SK-MEL-5 (cell line): ENCODE measurements at places on chromosomes 13 and 19.

GRCh38 chr19:5949792-5950305, 28.1 kb downstream of the RANBP3 start:
- no peak for DNase-seq

DNA sequence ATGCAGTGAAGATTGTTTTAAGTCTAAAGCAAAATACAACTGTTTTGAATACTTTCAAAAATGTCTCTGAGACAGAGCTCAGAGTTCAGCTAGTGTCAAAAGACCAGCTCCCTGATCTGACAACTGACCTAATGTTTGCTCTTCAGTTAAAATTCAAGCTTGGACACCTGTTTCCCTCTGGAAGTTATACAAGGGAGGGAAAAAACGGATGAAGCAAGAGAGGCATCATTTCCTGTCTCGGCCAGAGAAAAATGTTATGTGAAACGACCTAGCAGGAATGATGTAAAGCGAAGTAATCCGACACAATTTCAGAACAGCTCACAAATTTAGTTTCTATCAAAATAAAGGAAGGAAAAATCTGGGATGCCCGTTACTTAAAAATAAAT, 59.4 kb downstream of the ZAR1L start:
- no peak for DNase-seq

DNA sequence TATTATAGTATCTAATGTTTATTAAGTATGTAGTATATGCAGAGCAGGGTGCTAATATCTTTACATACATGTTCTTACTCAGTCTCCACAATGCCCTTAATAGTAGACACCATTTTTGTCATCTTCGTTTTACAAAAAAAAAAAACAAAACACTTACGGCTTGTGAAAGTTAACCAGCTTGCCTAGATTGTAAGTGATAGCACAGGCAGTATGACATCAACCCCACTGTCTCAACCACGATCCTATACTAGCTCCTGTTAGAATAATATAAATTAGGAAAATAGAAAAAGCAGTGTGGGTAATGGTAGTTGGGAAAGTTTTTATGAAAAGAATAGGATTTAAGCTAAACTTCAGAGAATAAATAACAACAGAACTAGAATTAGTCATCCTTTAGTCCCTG, 34.3 kb downstream of the MICU2 start:
- no peak for DNase-seq

- no peak for DNase-seq
Observed at GRCh38 chr13:112117258-112117954, 50.5 kb downstream of the SOX1 start.

DNA sequence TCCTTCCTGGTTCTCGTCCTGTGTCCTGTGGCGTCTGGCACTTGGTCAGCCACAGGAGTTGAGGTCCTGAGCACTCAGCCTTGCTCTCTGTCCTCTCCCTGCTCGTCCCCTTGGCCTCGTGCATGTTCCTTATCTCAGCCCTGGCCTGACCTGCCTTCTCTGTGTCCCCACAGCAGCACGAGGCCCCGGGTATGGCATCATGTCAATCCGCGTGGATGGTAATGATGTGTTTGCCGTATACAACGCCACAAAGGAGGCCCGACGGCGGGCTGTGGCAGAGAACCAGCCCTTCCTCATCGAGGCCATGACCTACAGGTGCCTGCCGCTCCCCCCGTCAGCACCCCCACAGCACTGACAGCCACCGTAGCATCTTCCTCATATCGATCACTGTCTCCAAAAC, 4.7 kb downstream of the B3GNT8 start:
- DNase-seq, result no peak

- no peak for DNase-seq
Observed at GRCh38 chr13:71285700-71286099, 581.3 kb downstream of the DACH1 start.

DNA sequence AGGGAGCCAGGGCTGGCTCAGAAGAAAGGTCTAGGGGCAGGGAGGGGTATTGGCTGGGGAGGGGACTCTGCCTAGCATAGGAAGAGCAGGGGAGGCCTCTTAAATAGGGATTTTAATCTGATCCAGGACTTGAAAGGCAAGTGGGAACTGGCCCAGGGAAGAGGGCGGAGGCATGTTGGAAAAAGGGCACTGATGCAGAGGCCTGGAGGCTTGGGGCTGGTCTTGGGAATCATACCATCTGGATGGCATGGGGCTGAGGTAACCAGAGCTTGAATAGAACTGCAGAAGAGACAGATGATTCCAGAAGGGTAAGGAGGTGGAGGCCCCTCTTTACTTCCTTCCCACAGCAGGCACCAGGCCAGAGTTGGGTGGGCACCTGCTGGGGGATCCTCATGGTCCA, 29.1 kb downstream of the CERS4 start:
- no peak for DNase-seq

DNA sequence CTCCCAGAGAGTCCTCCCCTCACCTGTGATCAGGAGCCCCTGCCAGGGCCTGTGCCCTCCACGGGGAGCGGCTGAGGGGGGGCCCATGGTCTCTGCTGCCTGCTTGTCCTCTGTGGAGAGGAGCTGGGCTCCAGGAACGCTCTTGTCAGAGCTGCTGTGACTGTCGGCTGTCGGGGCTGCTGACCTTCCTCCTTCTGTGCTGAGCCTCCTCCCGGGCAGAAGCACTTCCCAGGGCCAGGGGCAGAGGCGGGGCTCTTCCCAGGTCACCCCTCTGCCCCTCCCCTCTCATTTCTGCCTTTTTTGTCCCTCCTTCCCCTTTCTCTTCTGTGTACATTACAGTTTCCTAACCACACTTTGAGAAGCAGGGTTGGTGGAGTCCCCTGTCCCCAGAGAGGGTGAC, at the start of gene CEACAM4:
Gene CEACAM4 (minus strand): TSS at position 198 of the 400 bp plus-strand sequence. CDS start 111 bp downstream, at position 87.
- no peak for DNase-seq
